ENCODE measurements at places on chromosomes 13 and 19. TPM values are rescaled to one million over a fixed set of nuclear protein-coding genes. Genes with fewer than 3 reads are reported as not detected.

Gene DCT
- total RNA-seq, result 0.11 TPM

Gene ZNF101
- total RNA-seq, result 63.9 TPM

Gene DPY19L3
- total RNA-seq, result 19.1 TPM

Gene ASF1B
- total RNA-seq, result 83.6 TPM

Gene ZNF112
- total RNA-seq, result 0.15 TPM

Gene RYR1
- 1.4 TPM for total RNA-seq

Gene SPRED3
- total RNA-seq, result 0.61 TPM

Gene ZNF441
- total RNA-seq, result 4.7 TPM

Gene HPN
- total RNA-seq, result not detected

Gene PSG1
- total RNA-seq, result not detected

Gene PSG5
- not detected for total RNA-seq

Gene NFIX
- 2.2 TPM for total RNA-seq

Gene LCP1
- total RNA-seq, result 846 TPM

Gene FFAR2
- total RNA-seq, result not detected

Gene ATXN8OS
- total RNA-seq, result not detected

Gene LYPD3
- total RNA-seq, result 2.0 TPM

Gene ANKRD27
- 47.3 TPM for total RNA-seq

Gene METTL21C
- not detected for total RNA-seq

Gene NCAN
- not detected for total RNA-seq

Gene FPR3
- total RNA-seq, result not detected

Gene OSCAR
- 0.27 TPM for total RNA-seq

Gene ZNF180
- total RNA-seq, result 6.3 TPM

Gene DPP9
- 89.0 TPM for total RNA-seq

Gene WTIP
- 0.50 TPM for total RNA-seq

Gene SLC8A2
- not detected for total RNA-seq

Gene SMAD9
- not detected for total RNA-seq

Gene IL17D
- total RNA-seq, result 1.0 TPM

Gene TRIM28
- total RNA-seq, result 714 TPM

Gene CYP2A6
- total RNA-seq, result not detected

Gene IGFL1
- total RNA-seq, result not detected

All from activated CD8-positive, alpha-beta memory T cell treated with anti-CD3 and anti-CD28 coated beads for 36 hours (primary cell).